Fibroblast of lung (primary cell): ENCODE measurements at places on chromosomes 11 and 22.

GRCh38 chr11:44607319-44607962 lies 42.0 kb downstream of the CD82 start:
- peak; percentile 18 for DNase-seq

DNA sequence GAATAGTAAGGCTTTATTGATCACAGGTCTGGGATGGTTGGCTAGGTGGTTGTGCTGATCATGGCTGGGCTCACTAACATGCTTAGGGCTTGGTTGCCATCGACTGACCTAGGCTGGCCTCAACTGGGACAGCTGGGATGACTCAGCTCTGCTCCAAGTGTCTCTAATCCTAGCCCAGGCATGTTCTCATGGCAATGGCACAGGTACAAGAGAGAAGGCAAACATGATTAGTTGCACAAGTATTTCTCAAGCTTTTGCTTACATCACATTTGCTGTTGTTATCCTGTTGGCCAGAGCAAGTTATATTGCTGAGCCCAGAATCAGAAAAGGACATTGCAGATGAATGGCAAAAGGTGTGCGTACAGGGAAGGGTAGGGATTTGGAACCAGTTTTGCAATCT lies 68.5 kb upstream of the SLC35C1 start:
- DNase-seq: peak; percentile 41

DNA sequence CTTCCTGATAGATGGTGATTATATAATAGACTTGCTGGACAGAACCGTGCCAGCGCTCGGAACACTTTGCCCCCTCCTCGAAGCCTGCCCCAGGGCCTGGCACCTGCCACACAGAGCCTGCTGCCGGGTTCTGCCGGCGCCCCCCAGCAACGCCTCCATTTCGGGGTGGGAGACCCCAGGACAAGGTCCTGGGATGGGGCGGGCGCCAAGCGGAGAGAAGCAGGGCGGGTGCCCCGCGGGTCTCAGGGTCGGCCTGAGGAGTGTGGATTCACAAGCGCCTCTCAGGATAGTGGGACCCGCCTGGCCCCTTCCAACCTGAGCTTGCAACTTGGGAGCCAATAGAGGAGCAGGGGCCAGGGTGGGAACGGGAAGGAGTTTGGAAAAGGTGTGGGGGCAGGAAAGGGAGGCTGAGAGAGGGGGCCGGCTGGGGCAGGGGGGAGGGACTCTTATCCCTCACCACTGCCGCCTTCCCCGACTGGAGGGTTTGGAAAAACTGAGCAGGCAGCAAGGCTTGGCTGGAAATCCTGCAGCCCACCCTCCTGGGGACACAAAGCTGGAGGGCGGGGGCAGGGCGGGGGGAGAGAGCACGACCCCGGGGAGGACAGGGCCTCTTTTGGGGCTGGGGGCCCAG lies 3.3 kb upstream of the BCL9L start:
- peak; percentile 70 for DNase-seq

DNA sequence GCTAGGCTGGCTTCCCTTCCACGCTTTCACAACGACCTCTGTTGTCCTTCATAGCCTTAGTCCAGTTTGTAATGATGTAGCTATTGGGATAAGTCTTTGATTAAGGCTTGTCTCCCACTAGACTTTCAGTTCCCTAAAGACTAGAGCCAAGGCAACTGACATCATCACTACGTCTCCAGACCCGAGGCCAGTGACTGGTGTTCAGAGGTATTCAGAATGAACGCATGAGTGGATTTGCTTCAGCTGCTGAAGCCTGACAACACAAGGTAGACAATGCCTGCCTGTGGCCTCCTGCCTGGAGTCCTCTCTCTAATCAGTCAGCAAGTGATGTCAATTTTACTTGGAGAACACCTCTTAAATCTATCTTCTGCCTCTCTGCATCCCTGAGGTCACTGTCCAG lies 13.6 kb downstream of the EFCAB6 start:
- no peak for DNase-seq

- DNase-seq: peak; percentile 49
These were observed 1.1 kb upstream of the PPFIBP2 start for GRCh38 chr11:7512525-7513233.

- no peak for DNase-seq
These were observed 13.7 kb upstream of the BCL9L start for GRCh38 chr11:118939404-118939915.

DNA sequence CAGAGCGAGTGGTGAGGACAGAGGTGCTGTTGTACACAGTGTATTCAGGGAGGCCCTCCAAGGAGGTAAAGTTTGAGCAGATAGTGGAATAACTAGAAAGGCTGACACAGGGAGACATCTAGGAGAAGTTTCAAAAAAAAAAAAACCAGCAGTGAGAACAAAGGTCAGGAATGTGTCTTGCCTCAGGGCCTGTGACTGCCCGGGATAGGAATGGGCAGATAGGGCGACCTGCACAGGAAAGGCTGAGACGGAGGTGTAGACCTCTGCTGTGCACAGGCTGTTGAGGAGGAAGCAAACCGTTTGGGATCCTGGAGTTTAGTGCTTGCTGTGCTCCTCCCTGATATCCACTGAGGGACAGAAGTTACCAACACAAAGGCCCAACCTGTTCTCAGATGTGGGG lies 406.5 kb upstream of the B3GAT1 start:
- DNase-seq: no peak
